H9 (cell line): ENCODE measurements at places on chromosomes 5 and 9. TPM values are rescaled to one million over a fixed set of nuclear protein-coding genes. Genes with fewer than 3 reads are reported as not detected.

DNA sequence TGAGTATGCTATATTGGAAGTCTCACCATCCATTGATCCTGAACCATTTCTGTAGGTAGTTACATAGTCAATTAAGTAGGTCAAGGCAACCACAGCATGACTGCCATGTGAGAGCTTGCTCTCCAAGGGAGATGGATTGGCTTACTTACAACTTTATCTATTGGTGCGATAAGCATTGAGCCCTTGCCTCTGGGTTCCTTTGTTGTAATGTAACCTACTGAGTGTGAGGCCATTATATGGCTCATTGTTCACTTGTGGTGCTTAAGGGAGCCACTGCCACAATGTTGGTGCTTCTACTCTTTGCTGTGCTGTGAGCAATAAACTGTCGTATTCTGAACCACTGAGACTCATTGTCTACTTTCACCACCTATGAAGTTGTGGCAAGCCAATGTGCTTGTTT, 510.6 kb upstream of the ITGA1 start:
- no peak for DNase-seq

DNA sequence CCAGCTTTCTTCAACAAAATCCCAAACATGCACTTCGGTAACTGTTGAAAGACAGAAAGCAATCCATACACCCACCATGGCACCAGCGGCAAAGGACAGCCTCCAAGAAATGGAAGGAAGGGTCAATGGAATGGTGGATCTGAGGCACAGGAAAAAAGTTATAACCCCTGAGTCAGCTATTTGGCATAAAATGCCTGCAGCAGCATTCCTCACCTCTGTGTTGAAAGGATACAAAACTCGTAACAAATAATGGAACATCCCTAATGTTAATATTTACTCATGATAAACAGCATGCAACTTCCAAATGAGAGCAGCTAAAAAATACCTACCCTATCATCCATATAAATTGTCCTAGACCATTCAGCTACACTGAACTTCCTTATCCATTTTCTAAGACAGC, 9.4 kb downstream of the FBXW11 start:
- no peak for DNase-seq

CARD9 gene
- 5.5 and 5.6 TPM in 2 replicates for total RNA-seq

ENHO gene
- 11.3 and 14.5 TPM in 2 replicates for total RNA-seq
